ENCODE measurements at places on chromosomes 7 and 10.

DNA sequence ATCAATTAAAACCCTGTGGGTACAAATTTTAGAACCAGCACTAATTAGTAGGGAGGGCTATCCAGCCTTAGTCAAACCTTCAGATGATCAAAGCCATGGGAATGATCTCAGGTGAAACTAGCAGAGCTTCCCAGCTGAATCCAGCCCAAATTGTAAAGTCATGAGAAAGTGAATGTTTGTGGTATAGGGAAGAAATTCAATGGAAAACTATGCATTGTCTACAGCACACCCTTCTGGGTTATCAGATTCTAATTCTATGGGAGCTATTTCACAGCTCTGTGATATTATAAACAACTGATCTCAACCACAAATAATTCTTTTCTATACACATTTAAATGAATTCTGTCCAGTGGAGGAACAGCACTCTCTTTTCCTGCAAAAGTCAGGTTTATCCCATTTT lies 24.6 kb upstream of the BMPER start:
- DNase-seq: no peak

DNA sequence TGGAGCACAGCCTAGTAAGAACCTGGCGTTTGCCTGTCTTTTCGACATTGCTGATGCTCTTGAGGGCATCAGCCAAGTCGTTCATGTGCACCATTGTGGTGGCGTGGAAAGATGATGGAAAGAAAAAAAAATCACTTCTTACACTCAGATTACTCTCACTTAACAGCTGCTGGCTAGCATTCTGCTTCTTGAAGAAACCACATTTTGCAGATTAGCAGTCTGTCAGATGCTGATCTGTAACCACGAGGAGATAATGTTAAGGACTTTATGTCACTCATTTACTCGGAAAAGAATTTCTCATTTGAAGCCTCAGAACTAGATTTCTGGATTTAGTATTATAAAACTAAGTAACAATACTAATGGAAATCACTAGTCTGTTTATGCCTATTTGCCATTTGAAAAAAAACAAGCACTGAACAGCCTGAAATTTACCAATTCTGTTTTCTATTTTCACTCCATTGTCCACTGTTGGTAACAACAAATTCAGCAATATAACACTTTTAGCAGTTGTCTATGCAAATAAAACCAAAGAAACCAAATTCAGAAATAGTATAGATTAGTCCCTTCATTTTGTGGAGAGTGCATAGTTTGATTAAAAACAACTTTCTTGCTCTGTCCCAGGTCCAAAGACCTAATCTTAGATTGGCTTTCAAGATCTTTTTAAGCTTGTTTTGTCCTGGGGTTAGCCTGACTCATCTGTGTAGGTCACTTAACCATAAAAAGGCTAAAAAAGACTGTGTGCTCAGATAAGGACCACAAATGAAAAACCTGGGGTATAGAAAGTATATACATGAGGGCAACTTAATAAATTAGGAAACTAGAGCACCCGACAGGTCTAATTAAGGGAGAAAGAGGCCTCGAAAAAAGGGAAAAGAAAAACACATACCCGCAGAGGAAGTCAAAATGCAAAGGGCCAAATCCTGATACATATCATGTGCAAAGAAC lies 67.5 kb downstream of the NT5C2 start:
- DNase-seq: no peak

GRCh38 chr10:70799124-70799523 lies 13.9 kb upstream of the TBATA start:
- DNase-seq: no peak

GRCh38 chr7:15681631-15682030 lies 4.9 kb downstream of the MEOX2 start:
- no peak for DNase-seq

DNA sequence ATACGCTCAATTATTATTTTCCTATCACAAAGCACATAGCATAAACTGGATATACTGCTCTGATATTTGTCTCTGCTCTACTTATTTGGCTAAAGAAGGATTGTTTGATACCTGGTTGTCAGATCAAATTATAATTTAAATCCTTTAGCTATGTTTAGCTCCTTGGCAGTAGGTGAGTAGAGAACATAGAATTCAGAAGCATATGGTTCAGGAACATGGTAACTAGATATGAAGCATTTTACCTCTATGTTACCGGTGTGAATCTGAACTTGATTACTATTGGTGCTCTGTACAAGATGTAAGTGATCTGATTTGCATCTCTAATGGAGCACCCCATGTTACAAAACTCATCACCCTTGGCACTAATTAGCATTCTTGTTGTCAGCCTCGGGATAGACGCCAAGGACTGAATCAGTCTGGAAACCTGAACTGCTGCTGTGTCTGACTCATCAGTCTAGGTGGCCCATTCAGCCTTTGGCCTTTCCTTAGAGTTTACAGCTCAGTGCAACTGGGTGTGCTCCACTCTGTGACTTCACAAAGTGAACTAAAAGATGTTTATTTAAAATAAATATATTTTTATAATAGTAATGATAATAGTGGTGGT lies 12.3 kb upstream of the MYPN start:
- DNase-seq: no peak

- DNase-seq: no peak
These were observed 449.7 kb downstream of the AUTS2 start for GRCh38 chr7:70047891-70048448.

GRCh38 chr10:104197364-104197763 lies 34.8 kb downstream of the CFAP43 start:
- no peak for DNase-seq

- DNase-seq: peak; percentile 38
These were observed 2.6 kb upstream of the PPIF start for GRCh38 chr10:79344502-79345195.

- no peak for DNase-seq
These were observed 35.5 kb upstream of the WASL start for GRCh38 chr7:123784263-123784662.

DNA sequence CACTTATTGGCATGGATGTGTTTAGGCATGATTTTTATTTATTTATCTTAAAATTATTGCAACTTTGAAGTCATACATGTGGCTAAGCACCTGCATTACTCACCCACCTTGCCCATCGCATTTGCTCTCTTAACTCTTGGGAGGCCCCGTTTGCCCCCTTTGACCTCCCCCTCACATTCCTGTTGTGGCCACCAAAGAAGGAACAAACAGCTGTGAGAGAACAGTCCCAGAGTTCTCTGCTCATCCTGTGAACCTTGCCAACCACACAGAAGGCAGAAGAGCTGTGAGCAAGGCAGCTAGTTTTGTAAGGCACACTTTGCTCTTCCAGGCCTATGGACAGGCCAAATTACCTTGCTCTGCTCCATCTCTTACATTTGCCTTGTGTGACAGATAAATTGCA lies 23.6 kb upstream of the FGL2 start:
- DNase-seq: no peak

- DNase-seq: no peak
These were observed 35.8 kb downstream of the TCERG1L start for GRCh38 chr10:131275691-131276090.

- no peak for DNase-seq
These were observed 5.6 kb upstream of the LRRC27 start for GRCh38 chr10:132326344-132326889.

- no peak for DNase-seq
These were observed 38.7 kb downstream of the LRRC20 start for GRCh38 chr10:70343712-70344111.

- peak; percentile 5 for DNase-seq
These were observed at the start of gene TMEM176A for GRCh38 chr7:150800581-150801241. Gene TMEM176A, plus strand, starts transcription at chr7:150800769. Its CDS starts 782 bp downstream, at chr7:150801551.

GRCh38 chr7:197413-198335 lies 5.3 kb downstream of the FAM20C start:
- DNase-seq: no peak

- no peak for DNase-seq
These were observed 81.0 kb downstream of the POLL start for GRCh38 chr10:101506829-101507661.

DNA sequence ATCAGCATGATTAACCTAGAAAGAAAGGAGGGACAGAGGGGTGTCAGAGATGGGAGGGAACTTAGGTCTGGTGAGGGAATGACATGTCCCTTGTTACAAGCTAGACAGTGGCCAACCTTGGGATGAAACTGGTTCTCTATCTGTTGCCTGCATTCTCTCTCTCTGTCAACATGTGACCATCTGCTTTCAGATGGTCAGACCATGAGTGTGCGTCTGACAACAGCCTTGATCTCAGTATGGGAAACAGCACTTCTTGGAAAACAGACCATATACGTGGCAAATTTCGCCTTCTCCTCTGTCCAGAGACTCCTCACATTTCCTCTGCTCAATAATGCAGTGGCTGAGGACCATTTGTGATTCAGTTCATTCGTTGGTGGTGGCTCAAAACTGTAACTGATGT lies 845.9 kb downstream of the TYW1 start:
- DNase-seq: no peak

GRCh38 chr7:32890010-32890792 lies 1.4 kb downstream of the KBTBD2 start:
- DNase-seq: peak; percentile 24

GRCh38 chr10:21924511-21924910 lies 79.0 kb downstream of the DNAJC1 start:
- no peak for DNase-seq

DNA sequence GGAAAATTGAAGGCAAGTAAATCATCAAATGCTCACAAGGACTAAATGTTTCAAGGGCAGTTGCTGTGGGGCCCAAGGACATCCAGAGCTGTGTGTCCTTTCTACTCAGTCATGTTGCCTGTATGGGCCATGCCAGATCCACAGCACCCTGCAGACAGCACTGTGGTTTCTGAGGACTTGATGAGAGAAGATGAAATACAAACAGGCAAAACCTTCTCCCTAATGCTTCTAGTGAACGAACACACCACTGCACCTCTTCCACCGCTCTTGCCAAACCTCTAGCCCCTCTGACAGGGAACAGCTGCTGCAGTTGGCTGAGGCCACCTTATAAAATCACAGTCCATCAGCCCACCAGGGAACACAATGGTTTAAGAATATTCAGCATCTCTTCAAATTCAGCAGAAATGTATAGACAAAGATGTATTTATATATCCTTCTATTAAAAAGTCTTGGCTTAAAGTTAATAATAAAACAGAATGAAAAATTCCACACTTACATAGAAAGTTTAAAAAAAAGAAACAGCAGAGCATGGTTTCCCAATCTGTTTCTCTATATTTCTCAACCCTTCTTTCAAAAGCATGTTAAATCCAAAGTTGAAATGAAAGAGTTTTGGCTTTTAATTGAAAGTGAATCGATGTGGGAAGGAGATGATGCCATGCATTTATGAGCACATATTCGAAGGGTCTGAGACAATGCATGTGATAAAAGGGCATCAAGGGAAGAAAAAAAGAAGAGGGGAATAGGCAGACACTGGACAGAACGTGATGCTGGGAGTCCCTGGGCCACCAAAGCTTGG lies 14.0 kb downstream of the CYP3A7 start:
- no peak for DNase-seq

- DNase-seq: no peak
These were observed 182.6 kb upstream of the FEZF1 start for GRCh38 chr7:122487131-122487530.

GRCh38 chr7:93890041-93890463 lies 501 bp downstream of the TFPI2 start:
- DNase-seq: peak; percentile 33

DNA sequence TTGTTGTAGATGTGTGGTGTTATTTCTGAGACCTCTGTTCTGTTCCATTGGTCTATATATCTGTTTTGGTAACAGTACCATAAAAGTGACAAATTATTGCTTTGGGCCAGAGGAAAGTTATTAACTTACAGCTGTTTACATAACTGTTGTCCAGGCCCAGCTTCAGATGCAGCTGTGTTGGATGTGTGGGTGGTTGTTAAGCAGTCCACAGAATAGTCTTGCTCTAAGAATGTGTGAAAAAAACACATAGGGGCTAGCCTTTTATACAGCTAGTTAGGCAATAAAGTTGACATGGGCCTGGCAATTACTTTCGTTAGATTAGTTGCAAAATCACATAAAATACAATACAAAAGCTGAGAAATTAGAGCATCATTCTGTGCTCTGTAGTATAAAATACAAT lies 31.9 kb downstream of the DLD start:
- DNase-seq: no peak

- no peak for DNase-seq
These were observed 28.7 kb upstream of the PDCD4 start for GRCh38 chr10:110843031-110843430.

GRCh38 chr10:1569208-1569607 lies 168.1 kb downstream of the ADARB2 start:
- no peak for DNase-seq

GRCh38 chr7:28133872-28134271 lies 46.7 kb downstream of the JAZF1 start:
- DNase-seq: no peak

DNA sequence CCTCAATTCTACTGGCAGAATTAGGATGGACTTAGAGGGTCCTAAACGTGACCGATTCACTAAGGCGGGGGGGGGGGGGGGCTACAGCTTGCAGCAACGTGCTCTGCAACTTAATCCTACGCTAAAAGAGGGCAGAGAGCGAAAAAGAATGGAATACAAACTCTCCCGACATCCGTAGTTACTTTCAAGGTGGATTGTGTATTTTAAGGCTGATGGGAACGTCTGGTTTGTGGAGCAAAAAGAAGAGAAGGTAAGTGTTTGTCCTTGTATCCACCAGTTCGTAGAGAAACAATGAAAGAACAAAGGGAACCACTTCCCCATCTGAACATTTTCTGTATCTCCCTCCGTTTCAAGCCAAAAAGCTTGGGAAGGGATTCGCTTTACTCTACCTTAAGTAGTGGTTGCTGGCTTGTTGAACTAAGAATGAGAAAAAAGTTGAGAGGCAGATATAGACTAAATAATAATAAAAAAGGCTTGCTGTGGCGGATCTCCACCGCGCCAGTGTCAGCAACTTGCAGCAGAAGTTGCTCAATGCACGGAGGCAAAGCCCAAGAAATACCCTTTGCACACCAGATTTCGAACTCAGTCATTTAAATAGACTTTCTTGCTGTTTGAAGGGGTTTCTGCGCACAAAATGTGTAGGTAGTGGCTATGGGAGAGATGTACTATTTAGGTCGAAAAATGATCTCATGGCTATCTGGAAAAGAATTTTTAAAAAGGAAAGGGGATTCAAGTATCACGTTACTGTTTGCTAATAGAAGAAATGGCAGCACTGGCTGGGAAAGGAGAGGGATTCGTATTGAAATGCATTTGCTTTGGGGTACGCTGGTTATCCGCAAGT lies 736 bp downstream of the SKIDA1 start:
- no peak for DNase-seq

DNA sequence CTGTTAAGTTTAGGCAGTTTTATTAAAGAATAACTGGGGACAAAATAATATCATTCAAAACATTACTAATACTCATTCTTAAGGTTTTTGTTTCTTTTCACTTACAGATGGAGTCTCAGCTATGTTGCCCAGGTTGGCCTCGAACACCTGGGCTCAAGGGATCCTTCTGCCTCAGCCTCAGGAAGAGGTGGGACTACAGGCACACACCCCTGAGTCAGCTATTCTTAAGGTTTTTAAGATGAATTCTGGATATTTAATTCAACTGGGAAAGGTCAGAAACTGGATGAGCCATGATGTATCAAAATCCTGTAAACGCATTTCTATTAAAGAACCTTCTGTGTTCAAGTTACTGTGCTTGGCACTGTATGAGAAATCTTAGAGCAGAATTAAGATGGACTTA lies 3.5 kb downstream of the OAT start:
- no peak for DNase-seq

GRCh38 chr10:70267161-70267933 lies 16.5 kb downstream of the NPFFR1 start:
- no peak for DNase-seq
